Heart right ventricle (tissue), 16 donors: ENCODE measurements at places on chromosomes 7 and 10.

DNA sequence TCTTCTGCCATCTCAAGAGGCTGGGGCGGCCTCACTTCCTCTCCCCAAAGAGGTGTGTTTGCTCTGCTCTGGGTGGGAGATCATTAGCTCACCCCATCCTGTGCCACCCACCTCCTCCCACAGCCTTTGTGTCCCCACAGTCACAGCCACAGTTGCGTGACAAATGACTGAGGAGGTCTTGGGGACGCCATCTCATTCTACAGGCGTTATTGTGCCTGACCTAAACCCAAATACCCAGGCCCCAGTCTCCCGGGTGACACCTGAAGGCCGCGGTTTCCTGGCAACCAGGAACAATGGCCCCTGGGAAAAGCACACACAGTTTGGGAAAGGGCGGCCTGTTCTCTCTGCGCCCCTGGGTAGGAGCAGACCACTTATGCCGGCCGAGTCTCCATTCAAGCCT, 51.6 kb downstream of the SLIT1 start:
- DNase-seq = no peak

DNA sequence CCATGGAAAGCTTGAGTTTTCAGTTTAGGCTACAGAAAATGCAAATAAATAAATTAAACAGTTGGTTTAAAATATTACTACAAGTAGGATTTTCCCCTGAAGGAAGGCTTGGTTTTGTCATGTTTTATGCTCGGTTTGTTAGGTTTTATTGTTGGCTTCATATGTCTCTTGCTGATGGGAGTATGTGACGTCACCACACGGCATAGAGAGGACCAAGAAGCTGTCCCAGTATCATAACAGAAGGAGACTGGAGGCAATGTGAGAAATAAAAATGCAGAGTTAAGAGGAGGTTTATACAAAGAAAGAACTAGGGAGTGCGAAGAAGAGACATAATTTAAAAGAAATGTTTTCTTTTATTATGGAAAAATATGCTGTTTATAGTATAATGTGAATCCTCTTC, 24.4 kb downstream of the PCDH15 start:
- DNase-seq = no peak

DNA sequence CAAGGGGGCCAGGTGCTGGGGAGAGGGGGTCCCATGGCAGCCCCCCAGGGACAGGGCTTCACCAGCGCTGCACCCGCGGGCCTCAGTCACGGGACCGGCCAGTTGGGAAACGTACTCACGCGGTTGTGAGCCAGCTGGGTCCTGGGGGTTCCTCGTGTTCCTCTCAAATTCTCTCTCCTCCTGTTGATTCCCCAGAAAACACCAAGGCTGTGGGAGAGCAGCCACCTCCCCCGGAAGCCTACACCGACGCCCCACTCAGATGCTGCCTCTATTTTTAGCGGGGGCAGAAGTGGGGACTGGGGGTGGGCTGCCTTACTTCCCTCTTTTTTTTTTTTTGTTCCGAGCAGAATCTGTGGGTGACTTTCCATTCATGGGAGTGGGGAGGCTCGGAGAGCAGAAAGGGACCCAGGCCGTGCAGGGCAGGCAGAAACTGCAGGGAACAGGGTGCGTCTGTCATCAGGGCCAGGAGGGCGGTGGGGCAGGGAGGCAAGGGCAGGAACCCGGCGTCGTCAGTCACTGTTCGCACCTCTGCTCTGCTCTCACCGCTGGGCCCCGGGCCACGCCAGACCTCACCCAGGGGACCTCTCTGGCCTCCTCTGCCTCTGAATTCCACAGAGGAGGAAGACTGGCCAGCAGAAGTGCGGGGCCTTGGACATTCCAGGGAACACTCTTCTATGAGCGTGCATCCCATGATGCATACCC, 63.1 kb downstream of the CARD11 start:
- no peak for DNase-seq

DNA sequence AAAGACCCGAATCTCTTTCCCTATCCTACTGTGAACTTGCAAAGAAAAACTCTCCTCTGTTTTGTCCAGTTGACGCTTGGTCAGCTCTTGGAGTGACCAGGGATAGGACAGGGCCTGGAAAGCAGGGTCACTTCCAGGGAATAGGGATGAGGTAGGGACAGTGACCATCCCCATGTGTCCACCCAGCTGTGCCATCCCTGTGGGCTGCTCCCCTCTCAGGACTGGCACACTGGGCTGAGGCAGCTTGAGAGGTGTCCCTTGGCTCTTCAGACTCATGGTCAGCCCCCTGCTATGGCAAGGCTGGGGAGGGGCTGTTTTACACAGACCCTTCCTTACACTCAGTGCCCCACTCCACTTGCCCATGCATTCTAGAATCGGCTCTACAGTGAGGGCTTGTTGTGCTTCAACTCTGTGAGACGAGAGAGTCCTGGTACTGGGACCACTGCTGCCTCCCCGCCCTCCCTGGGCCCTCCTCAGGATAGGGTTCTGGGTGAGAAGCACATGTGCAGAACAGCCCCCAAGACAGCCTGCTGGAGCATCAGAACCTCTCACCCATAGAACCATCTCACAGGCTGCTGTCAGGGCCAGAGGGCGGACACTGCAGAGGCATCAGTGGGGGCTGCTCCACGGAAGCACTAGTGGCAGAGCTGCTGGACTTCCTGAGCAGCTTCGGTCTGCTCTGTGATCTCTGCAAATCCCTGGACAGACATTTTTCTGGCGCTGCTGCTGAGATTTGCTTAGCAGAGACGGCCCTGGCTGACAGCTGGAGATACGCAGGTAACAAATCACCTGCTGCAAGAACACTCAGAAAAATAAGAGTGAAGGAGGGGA, 202.8 kb upstream of the CXCL12 start:
- no peak for DNase-seq

DNA sequence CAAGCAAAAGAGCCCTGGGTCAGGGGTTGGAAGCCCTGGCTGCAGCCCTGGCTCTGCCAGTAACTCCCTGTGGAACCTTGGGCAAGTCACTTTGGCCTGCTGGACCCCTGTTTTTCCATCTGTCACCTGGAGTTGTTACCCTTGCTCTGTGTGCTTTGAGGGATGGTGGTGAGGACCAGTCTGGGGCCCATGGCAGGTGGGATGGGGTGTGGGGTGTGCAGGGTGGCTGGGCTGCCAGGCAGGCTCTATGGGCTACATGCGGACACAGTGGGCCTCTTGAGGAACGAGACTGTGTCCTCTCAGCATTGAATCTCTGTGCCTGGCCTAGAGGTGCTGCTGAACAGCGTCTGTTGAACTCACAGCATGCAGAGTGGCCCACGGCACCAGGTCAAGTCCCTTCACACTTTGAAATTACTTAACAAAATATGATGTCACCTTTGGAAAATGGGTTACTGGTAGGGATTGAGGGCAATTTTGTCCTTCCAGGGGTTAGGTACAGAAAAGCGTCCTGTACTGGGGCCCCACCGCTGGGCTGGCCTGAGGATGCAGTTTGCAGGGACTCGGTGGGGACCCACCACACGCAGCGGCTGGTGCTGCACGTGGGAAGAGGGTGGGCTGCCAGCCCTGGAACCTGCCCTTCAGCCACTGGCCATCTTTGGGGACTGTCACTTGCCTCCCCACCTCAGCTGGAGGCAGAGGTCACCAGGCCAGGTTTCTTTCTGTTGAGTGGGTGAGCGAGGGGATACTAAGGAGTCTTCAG, 45.3 kb downstream of the PRF1 start:
- no peak for DNase-seq

GRCh38 chr7:6631605-6632004, 5.5 kb upstream of the ZNF316 start:
- no peak for DNase-seq

DNA sequence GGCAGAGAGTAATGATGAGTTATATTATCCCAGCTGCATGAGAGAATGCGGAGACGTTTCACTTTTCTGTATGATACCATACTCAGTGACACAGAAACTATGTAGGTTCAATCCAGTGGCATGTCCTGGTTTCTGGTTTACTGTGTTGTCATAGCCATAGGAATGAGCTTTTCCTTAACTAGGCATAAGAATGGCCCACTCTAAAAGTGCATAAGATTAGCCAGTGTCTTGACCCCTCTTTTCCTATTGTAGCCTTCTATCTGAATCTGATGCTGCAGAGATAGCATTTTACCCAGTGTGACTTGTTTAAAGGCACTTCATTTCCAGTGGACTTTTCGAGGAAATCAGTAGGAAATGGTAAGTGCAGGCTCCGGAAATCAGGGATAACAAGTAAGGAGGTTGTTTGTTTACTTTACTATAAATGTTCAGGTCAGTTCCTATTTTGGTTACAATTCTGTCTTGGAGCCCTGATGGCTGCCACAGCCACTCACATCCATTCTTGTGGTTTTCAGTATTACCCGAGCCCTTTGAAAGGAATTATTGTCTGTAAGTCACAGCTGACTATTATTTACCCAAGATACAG, 70.5 kb downstream of the SEMA3A start:
- DNase-seq = no peak

DNA sequence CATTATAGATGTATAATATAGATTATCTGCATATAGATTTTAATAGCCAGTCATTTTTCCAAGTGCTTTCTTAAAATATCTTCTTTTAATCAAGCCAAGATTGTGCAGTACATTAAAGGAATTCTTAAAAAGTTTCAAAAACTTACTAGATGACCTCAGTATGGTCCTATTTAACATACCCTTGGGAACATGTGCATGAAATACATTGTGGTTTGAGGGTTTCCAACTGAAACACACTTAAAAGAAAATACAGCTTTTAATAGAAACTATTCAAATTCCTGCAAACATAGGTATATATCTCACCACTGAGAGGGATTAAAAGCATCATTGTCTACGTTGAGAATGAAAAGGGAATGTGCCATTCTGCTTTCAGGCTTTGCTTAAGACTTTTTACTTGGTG, 364.9 kb downstream of the SUGCT start:
- no peak for DNase-seq

- peak; percentile 34 for DNase-seq
Measured at GRCh38 chr10:50325449-50326171, 74.3 kb upstream of the ASAH2 start.

DNA sequence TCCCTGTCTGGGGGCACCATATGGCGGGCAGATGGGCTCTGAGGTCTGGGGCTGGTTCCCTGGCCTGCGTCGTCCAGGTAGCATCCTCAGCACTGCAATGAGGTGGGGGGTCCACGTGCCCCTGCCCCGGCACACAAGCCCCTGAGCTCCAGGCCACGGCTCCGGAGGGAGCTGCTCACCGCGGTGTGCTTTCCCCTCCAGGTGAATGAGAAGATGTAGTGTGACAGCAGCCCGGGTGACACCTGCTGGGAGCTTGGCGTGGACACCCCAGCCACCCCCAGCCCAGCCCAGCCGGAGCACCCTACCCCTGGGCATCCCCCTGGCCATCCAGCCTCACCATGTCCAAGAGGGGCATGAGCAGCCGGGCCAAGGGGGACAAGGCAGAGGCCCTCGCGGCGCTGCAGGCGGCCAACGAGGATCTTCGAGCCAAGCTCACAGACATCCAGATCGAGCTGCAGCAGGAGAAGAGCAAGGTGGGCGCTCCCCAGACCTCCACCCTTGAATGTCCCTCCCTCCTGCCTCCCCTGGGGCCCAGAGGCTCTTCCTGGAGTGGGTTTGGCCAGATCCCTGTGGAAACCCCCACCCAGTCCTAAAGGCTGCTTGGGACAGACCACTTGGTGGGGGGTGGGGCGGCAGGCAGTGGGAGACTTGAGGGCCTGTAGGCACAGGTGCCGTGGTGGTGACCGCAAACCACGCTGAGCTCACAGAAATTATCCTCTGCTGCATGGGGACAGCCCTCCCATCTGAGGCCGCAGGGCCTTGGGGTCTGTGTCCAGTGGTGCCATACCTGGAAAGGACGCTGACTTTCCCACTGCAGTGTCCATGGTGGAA, 38.9 kb downstream of the JAKMIP3 start:
- DNase-seq = no peak

DNA sequence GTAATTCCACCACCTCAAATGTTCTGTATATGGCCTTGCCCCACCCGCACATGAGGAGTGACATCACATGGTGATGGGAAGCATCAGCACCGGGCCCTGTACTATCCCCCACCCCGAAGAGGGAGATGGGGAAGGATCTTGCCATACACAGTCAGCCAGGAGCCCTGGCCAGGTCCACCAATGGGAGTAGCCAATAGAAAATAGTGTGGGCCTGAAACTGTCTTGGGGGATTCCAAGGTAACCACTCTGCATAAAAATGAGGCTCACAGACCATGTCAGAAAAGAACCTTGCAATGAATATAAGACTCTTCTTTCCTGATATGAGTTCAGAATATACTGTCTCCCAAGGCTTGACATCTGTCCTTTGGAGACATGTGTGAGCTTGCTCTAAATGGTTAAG, 51.1 kb downstream of the ADRB1 start:
- no peak for DNase-seq

- DNase-seq = peak; percentile 55
Measured at GRCh38 chr7:124130-124949, 68.0 kb upstream of the FAM20C start.

DNA sequence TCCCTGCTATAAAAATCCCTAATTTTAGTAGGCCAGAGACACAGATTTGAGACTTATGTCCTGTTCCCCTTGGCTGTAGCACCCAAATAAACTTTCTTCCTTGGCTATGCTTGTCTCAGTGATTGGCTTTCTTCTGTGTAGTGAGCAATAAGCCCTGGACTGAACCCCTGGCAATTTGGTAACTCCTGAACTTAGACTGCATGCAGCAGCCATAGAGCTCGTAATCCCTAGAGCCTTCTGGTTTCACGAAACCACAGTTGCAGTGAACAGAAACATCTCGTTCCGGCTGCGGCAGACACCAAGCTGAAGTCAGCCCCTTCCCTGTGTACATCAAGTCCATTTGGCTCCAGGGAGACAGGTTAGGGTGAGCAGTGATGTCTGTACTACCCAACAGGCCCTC, 172.2 kb downstream of the LYZL1 start:
- no peak for DNase-seq

- peak; percentile 86 for DNase-seq
Measured at GRCh38 chr10:43396061-43396927, 12.7 kb downstream of the HNRNPF start.

GRCh38 chr7:108385834-108386422, 70.3 kb downstream of the NRCAM start:
- no peak for DNase-seq

DNA sequence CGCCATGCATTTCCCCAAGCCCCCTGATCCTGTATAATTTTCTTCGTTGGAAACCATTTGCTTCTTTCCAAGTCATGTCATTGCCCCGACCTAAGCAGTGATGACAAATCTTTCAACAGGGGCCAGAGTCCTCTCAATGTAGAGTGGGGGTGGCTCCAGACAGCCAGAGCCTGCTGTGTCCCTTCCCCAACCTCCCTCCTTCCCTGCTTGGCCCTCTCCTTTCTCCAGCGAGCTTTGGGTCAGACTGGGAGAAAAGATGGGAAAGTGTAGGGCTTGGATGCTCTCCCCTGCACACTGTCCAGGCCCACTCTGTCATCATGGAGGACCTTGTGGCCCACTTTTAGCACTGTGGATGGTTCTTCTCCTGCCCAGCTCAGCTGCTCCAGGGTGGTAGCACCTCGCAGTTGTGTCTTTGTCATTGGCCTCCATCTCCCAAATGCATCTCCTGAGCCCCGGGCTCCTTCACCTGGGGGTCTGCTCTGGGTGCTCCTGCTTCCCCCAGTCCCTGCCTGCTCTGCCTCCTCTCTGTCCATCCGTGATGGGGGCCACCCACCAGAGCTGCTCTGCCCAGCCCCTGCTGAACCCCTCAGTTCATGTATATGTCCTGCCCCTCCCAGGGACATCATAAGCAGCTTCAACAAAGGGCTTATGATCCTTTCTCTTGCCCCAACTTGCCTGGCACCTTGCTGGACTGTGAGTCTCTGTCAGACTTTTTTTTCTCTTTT, 37.5 kb downstream of the BTBD16 start:
- no peak for DNase-seq
